Activated T-cell treated with anti-CD3 and anti-CD28 coated beads for 48 hours (primary cell): ENCODE measurements at places on chromosomes 11 and 22.
A peak's percentile ranks its signal among the peaks of the same experiment; 100 is the strongest.

DNA sequence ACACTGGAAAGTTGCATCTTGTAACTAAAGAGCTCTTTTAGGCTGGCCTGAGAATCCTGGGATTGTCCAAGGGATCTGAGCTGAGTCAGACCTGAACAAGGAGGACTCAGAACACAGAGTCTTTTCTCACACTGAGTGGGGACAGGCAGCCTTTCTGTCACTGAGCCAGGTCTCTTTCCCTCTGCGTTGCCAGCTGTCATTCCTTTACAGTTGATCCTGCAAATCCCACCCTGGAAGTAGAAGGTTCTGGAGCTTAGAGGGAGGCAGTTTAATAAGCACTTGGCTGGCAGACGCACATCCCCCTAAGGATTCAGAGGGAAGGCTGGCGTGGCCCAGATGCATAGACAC, 76.3 kb upstream of the SUSD2 start:
- no peak for DNase-seq

GRCh38 chr11:20207781-20208621, 47.7 kb upstream of the DBX1 start:
- no peak for DNase-seq

DNA sequence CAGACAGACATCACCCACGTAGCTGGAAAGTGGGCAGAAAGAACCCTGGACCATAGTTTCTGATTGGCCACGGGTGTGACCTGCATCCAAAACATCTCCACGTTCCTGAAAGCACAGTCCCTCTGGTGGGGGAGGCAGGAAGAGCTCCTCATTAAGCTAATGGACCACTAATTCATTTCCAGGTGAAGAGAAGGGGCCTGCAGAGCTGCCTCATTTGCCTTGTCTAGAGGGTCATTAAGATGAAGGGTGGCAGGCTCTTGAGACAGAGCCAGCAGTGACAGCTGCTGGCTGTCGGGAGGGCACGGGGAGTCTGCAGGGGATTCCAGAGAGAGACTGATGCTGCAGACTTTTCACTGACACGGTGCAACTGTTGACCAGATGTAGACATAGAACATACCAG, 149.6 kb upstream of the OPCML start:
- no peak for DNase-seq

DNA sequence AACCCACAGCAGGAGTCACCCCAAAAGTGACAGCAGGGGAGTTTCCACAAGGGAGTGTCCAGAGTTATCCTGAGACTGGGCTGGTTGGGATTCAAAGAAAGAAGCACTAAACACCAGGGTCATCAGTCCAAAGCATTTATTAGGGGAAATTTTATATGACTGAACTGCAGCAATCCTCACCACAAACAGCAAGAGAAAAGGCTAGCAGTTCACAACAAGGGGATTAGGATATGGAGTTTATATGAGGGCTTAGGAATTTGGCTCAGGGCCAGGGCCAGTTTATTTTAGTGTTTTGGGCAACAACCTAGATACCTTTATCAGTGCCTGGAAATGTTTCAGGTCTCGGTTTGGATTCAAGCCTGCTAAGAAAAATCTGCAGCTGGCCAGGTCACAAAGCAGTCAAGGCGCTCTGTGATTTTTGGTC, 4.6 kb upstream of the TMEM126A start:
- no peak for DNase-seq

GRCh38 chr11:72348250-72348649, 86.1 kb downstream of the CLPB start:
- no peak for DNase-seq

DNA sequence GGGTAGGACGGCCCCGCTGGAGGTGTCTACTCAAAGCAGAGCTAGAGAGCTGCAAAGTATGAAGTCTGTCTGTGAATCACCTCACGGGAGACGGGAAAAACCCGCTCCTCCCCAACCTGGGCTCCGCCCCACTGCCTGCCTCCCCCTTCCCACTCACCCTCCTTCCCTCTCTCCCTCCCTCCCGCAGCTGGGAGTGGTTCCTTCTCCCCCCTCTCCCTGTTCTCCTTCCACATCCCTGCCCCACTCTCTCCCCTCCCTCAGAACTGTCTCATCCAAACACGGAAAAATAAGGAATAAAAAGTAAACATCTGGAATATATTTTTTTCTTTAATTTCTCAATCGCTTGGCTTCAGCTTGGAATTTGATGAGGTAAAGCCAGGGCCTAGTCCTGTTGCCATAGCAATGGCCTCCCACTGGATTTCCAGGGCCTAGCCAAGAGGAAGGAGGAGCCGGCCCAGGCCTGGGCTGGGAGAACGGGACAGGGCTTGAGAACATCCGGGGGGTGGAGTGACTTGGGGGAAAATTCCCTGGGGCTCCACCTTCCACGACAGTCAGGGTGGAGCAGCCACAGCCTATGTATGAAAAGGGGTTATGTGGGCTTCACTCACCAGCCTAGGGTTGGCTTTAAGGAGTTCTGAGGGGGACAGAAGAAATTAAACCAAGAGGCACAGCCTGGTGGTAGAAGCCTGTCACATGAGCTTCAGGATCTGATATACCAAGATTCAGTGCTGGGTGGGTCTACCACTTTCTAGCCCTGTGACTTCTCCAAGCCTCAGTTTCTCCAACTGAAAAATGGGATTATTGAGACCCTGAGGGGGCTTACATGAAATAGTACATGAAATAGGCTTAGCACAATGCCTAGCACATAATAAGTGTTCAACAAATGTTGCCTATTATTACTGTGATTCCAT, 2.2 kb downstream of the TNKS1BP1 start:
- DNase-seq = no peak

DNA sequence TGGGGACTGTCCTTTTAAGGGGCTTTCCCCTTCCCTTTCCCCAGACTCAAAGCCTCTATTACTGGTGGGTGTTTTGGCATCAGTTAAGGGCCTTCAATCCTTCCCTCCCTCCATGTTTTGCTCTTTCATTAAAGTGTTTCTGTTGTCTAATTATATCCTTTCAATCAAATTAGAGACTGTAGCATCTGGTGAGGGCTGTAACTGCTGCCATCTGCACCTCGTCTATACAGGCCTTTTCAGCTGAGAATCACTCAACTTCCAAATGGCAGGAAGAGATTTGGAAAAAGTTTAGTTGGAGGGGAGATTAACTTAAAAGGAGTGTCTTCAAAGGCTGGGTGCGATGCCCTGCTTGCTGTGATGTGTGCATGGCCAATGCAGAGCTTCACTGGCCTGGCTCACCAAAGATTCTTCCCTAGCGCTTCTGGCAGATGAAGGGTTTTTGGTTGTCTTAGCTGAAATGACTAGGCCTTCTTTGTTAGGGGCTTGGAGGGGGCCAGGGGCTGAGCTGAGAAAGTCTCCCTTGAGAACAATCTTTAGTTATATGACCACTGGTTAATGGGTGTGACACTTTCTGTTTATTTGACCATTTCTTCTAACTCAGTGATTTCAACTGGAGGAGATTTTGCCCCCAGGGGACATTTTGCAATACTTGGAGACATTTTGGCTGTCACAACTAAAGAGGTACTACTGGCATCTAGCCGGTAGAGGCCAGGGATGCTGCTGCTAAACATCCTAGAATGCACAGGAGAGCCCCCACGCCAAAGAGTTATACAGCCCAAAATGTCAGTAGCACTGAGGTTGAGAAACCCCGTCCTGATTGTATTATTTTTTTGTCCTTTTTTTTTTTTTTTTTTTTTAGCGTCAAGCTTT, 7.5 kb downstream of the KREMEN1 start:
- no peak for DNase-seq

- no peak for DNase-seq
Measured at GRCh38 chr22:36822581-36822980, 5.7 kb upstream of the PVALB start.

- no peak for DNase-seq
Measured at GRCh38 chr11:123238297-123238696, 43.2 kb upstream of the CLMP start.

DNA sequence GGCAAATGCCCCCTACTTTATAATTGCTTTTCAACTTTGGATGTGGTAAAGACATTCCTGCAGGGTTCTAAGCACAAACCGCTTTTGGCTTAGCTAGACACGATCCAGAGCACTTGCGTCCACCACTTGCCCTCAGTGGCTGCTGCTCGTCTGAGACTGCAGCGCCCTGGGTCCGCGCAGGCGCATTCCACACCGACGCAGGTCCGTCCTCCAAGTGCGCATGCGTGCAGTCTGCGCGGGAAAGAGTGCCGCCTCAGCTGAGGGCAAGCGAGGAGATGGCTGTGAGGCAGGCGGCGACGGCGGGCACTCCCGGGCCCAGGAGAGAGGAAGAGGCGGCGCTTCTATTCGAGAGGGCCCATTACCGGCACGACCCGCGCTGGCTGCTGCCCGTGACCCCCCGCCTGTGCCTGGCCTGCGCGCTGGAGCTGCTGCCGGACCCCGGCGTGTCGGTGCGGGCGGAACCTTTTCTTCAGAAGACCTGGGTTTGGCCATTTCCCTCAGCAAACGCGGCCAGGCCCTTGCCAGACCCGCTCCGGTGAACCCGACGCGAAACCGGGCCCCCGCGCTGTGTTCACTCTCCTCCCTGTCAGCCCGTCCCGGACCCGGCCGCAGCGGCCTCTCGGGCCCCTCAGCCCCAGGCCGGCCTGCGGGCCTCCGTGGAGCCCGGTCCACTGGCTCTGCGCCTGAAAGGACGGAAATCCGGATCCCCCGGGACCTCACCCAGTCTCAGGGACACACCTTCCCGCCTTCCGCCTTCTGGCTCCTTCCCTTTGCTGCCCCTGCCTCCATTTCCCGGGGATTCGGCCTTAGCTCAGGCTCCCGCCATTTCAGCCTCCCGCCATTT, at the start of gene MEI1:
Gene MEI1, plus strand, starts transcription at position 240 of the 844 bp plus-strand sequence. Its CDS starts 36 bp downstream, at position 276.
- DNase-seq = peak; percentile 92

GRCh38 chr11:932435-932834, 6.8 kb downstream of the AP2A2 start:
- no peak for DNase-seq

DNA sequence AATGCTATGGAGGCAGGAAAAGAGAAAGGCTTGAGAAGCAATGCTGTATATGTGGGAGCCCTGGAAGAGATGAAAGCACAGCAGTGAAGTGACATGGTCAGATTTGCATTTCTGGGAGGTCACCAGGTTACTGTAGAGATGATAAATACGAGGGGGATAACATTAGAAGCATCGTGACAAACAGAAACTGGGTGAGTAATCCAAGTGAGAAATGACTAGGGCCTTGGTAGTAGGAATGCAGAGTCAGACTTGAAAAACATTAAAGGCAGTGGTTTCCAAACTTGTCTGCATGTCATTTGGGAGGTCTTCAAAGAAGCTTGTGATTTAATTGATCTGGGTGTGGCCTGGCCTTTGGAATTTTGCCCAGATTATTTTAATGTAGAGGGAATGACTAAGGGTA, 43.9 kb downstream of the CCDC34 start:
- no peak for DNase-seq

- no peak for DNase-seq
Measured at GRCh38 chr22:23495614-23496444, 84.3 kb downstream of the IGLL1 start.

GRCh38 chr11:27231530-27231929, 131.5 kb downstream of the CCDC34 start:
- DNase-seq = no peak

- no peak for DNase-seq
Measured at GRCh38 chr22:37254209-37254866, 10.3 kb upstream of the RAC2 start.

- peak; percentile 81 for DNase-seq
Measured at GRCh38 chr22:37163575-37164504, 14.1 kb upstream of the IL2RB start.

DNA sequence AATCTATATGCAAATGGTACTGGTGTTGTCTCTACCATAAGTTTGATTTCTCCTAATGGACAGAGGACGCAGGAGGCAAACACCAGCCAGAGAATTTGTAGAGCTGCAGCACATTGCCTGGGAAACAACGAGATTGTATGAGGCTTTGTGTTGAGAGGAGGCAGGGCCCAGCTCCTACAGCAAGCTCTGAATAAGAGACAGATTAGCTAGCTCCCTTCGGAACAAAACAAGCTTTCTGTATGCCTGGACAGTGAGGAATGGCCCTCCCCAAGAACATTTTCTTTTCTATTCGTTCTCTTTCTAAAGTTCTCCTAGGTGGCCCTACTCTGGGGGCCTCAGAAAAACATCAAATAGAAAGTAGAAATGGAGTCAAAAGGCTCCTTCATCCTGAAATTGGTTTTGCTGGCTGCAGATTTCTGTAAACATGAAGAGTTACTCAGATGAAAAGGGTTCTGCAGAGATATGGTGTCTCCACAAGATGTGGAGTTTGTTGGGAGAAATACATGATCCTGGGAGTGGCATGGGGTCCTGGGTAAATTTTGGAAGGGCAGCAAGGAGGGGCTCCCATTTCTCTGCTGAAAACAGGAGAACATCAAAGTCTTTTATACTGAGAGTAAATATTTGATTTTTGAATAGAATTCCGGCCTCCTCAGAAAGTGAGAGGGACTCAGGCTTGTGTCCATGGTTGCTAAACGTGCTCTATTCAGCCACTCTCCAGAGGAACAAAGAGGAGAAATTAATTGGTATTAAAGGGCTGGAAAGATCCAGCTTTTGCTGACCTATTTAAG, 6.8 kb upstream of the HEPACAM start:
- DNase-seq = no peak

DNA sequence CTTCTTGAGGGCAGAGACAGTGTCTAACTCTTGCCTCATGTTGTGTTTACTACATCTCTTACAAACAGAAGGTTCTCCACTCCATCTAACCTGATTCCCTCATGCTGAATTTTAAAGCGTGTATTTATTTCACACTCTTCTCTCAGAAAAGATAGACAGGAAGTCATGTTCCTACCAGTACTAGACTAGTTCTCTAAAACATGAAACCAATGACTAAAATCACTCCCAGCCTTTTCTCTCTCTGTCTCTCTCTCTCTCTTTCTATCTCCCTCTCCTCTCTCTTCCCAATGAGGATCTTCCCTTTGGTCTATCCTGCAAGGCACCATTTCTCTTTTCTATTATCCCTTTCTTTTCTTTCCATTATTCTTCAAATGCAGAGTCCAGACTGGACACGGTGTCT, 391.9 kb upstream of the CADM1 start:
- DNase-seq = no peak

- peak; percentile 24 for DNase-seq
Measured at GRCh38 chr22:41576877-41577276, 12.8 kb downstream of the PMM1 start.

GRCh38 chr22:45009606-45010531, at the start of gene PHF21B:
Gene PHF21B, minus strand, starts transcription at chr22:45010005. Its CDS starts 456 bp downstream, at chr22:45009549.
- DNase-seq = peak; percentile 39
